ENCODE measurements at places on chromosomes 13 and 19.

DNA sequence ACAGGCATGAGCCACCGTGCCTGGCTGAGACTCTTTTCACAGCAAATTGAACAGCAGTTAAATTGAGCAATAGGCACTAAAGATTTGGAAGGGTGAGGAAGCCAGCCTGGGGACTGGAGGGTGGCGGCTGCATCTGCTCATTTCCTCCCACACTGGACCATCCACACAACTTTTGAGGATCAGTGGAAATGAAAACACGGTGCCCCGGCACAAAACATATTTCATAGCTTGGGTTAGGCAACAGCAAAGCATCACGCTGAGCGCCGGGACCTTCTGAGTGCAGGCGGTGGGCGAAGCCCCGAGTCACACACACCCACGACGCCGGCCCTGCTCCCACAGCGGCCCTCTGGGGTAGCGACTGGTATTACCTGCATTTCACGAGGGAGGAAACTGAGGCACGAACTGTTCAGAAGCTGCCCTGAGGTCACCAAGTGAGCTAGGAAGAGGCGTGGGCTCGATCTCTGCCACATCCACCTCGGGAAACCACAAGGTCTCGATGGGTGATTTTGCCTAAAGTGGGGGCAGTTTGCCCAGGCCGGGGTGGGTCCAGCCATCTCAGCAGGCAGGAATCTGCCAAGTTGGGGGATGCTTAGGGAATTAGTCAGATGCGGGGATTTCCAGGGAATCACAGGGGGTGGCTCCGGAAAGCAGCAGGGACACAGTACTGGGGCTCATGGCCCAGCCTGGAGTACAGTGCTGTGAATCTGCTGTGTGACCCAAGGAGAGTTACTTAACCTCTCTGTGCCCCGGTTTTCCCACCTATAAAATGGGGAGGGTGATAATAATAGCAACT, 3.5 kb upstream of the SBNO2 start:
- DNase-seq, result no peak

- no peak for DNase-seq
These were observed 136.1 kb downstream of the LACC1 start for GRCh38 chr13:44015811-44016210.

GRCh38 chr19:30880151-30880550, 469.1 kb downstream of the TSHZ3 start:
- DNase-seq, result no peak

- no peak for DNase-seq
These were observed 45.3 kb upstream of the LSM14A start for GRCh38 chr19:34126966-34127365.
